ENCODE measurements at places on chromosomes 1 and 21.

DNA sequence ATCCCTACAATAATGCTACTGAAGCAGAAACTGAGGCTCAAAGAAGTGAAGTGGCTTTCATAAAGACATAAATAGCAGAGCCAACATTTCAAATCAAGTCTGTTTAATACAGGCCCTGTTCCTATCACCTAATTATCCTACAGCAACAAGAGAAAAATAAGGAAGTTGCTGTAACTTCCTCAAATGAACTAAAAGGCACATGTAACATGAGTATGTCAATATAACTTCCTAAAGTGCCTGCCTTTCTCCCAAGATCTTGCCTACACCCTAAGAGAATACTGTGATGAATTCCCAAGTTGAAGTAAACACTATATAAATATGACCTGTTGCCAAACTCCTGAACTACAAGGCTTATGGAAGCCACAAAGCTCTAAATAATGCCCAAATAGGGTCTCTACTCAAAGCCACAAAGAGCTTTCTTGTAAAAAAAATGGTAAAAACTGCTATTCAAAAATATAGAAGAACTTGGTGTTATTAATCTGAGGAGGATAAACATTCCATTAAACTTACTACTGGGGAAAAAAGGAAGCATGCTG is 8.6 kb downstream of the BEND5 start:
- DNase-seq: no peak

DNA sequence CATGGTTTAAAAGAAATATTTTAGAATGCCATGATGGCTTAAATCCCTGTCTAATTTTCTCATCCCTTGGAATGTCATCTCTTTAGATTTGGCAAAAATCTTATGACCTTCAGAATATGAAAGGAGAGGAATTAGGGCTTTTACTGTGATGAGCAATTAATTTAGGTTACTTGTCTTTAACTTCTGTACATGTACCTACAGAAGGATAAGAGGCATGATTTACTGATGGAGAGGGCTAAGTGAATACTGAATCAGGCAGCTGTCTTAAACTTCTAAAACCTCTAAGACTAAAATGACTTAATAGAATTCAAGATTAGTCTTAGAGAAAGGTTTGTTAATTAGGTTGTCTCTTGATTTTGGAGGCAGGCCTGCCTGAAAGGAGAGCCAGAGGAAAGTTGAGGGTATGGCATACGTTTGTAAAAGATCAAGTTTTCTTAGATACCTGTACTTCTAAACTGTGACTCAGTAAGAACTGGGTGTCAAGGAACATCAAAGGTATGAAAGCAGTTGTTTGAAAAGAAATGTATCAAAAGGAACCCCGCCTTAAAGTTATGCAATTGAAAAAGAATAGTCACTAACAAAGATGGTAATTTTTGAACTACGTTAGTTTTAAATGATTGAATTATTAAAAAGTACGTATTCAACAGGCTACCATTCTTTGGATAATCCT is 12.5 kb downstream of the MACO1 start:
- DNase-seq: no peak

DNA sequence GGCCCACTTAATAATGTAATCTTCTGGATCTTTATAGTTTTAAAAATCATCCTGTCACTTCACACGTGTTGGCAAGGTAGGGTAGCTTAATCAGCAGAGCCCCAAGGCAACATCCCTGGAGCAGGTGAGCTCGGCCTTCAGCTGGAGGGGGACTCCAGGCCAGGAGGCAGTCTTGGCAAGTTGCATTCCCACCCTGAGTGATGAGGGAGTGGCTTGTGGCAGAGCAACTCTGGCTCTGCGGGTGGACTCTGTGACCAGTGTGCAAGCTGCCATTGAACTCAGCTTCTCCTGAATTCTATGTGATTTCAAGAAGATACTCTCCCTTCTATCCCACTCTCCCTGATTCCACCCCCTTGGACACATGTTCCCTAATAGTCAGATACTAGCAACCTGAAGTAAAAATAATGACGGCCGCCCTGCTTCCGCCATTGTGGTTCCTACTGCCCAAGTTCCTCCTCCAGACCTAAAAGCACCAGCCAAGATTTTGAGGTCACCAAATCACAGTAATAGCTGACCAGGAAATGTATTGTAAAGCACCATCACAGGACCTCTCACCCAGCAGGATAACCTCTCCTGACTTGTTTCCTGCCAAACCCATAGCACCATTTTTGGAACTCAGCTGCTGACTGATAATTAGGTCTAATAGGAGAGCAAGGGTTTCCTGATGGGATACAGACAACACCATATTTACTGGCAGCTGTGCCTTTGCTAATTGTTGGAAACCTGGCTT is 11.5 kb upstream of the LYST start:
- no peak for DNase-seq

GRCh38 chr1:30764939-30765555 is 7.5 kb upstream of the LAPTM5 start:
- DNase-seq: no peak

DNA sequence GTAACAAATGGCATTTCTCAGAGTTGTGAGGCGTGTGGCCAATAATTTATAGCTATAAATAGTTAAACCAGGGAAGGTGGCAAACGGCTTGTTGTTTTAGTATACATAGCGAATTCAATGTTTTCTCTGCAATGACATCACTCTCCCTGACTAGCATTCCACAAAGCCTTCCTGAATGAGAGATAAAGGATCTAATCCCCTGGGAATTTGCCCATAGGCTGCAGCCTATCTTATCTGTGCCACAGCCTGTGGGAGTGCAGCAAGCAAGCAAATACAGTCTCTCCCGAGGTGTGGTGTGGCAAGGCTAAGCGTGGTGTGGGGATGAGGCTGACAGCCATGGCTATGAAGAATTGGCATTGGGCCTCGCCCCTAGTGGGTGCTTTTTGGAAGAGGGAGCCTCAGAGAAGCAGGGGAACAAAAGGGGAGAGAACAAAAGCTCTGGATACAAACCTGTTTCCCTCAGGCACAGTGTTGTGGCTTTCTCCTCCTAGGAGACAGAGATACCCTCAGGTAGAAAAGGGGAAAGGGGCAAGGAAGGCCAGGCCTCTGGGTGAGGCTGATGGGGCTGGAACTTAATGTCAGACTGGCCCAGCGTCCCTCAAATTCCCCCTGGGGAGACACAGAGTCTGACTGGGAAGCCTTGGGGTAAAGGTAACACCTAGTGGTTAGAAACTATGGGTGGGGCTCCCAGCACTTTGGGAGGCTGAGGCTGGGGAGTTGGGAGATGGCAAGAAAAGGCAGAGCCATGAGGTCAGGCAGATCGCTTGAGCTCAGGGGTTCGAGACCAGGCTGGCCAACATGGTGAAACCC is 8.9 kb downstream of the TAGLN2 start:
- DNase-seq: no peak

GRCh38 chr1:27176323-27176722 is 21.4 kb upstream of the SLC9A1 start:
- DNase-seq: no peak

DNA sequence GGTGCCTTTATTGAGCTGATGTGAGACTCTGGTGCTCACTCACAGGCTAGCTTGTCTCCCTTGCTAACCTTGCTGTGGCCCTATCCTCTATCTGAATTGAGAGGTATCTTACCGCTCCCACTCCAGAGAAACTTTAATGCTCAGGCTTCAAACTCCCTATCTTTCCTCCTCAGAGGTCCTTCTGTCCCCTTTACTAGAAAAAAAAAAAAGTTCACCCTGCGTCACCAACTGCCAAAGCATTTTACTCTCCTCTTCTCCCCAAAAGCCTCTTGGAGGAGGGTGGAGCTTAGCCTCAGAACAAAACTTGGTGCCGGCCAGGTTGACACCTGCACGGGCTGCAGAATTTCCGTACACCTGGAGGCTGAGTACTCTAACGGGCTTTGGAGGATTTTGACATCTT is 55.1 kb downstream of the ATP2B4 start:
- no peak for DNase-seq

GRCh38 chr1:41416552-41417334 is 55.5 kb downstream of the FOXO6 start:
- peak; percentile 42 for DNase-seq

- DNase-seq: no peak
These were observed 71.3 kb upstream of the FBXO28 start for GRCh38 chr1:224042557-224043118.

DNA sequence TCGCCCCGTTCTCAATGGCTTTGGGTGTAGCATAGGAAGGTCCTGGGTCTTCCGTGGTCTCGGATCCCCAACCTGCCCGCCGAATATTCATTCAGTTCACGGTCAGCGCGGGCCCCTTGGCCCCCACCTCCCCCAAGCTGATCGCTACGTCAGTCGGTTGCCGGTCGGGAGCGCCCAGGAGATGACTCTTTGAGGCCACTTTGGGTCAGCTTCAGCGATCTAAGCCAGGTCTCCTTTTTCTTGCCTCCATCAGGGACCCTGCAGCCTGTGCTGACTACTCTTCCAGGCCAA is 12.8 kb downstream of the HLX start:
- no peak for DNase-seq

- no peak for DNase-seq
These were observed 88.2 kb upstream of the ABCD3 start for GRCh38 chr1:94329986-94330385.

- no peak for DNase-seq
These were observed 140.4 kb downstream of the COP1 start for GRCh38 chr1:176066709-176067108.

- DNase-seq: no peak
These were observed 195.8 kb downstream of the TPR start for GRCh38 chr1:186179231-186179630.

GRCh38 chr21:40830836-40831235 is 16.1 kb downstream of the DSCAM start:
- DNase-seq: no peak

GRCh38 chr1:204089044-204089751 is 16.3 kb downstream of the SOX13 start:
- DNase-seq: no peak

GRCh38 chr21:36162631-36163030 is 6.0 kb downstream of the DOP1B start:
- DNase-seq: no peak

DNA sequence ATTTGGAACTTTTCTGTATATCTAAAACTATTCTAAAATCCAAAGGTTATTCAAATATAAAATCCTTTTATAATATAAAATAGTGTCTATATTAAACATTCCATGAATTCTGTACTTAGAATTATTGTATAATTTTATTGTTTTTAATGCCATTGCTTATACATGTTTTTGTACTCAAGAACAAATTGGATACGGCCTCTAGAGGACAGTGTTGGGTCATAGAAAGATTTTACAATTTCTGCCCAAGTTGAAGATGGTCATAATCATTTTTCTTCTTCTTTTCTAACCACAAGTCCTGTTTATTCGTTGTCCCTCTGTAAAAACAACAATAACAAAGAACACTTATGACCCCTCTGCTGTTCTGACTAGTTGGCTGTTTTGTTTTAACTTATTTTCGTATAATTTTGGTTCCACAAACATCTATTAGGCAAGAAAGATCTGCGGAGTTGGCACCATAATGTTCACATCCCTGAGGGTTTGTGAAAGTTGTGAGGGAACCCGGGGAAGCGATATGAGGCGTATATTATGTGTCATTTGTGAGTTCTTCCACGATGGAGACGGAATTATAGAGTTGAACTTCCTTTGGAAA is 75.7 kb upstream of the KIF26B start:
- DNase-seq: no peak

DNA sequence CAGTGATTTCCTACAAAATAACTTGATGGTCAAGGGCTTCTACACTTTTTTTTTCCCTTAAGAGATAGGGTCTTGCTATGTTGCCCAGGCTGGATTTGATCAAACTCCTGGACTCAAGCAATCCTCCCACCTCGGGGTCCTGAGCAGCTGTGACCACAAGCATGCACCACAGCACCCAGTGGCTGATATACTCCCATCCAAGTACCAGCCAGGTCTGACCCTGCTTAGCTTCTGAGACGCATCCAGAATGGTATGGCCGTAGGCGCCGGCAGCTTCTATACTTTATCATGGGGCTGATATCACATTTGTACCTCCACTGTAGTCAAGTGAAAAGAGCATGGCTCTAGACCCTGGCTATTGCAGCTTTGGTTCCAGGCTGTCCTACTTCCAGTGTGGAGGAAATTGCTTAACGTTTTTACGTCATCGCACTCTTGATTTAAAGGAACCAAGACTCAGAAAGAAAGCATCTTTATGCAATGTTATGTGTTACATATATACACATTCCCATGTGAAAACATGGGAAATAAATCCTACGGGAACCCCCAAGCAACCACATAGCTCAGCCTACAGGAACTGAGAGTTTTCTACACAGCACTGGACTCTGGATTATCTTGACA is 39.5 kb downstream of the PDPN start:
- no peak for DNase-seq

DNA sequence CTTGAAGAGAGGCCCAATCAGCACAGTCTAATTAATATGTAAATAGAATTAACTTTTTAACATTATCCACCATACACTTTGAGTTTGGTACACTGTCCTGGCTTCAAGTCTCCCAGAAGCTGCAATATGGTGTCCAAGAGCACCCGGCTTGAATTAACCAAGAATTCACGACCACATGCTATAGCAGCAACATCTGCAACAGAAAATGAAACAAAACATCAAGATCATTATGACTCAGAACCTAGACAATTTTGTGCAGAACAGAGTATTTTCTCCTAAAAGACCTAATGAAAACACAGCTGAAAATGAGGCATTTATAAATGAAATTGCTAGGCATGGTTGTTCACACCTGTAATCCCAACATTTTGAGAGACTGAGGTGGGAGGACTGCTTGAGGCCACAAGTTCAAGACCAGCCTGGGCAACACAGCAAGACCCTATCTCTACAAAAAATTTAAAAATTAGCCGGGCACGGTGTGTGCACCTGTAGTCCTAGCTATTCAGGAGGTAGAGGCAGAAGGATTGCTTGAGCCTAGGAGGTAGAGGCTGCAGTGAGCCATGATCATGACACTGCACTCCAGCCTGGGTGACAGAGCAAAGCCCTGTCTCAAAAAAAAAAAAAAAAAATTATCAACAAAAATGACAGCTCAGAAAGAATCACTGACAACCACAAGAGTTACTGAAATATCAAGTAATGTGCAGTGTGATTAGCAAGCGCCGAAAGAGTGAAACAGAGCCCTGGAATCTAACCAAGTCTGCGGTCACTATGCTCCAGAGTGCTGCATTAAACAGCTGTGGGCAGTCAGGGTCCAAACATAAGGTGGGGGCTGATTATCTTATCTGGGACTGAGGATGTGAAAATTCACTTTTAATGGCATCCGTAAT is 45.3 kb downstream of the HSF2BP start:
- no peak for DNase-seq

- DNase-seq: no peak
These were observed 187.5 kb downstream of the PDE4B start for GRCh38 chr1:65980237-65980636.

- DNase-seq: no peak
These were observed 201.1 kb downstream of the PRDM2 start for GRCh38 chr1:13901039-13901438.

- no peak for DNase-seq
These were observed 649.6 kb upstream of the PTBP2 start for GRCh38 chr1:96072021-96072420.

DNA sequence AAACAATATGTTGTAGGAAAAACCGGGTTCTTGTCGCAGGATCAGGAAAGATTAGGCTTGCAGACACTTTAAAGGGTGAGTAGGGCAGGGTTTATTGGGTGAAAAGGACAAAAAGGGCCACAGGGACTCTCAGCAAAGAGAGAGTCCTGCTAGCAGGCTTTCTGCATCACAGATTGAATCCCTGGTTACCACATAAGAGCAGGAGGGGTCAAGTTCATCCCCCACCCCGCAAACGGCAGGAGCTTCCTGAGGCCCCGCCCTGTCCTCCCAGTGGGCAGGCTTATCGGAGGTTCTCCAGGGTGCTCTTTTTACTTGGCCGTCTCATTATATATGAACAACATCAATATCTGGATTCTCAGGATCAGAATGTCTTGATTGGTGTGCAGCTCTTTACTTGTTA is 47.7 kb downstream of the SYCP1 start:
- DNase-seq: no peak

Data from stimulated activated CD8-positive, alpha-beta memory T cell treated with anti-CD3 and anti-CD28 coated beads, Interleukin-4, amount 100 ng/mL, for 1 hour (primary cell).